ENCODE measurements at places on chromosomes 11 and 22.

DNA sequence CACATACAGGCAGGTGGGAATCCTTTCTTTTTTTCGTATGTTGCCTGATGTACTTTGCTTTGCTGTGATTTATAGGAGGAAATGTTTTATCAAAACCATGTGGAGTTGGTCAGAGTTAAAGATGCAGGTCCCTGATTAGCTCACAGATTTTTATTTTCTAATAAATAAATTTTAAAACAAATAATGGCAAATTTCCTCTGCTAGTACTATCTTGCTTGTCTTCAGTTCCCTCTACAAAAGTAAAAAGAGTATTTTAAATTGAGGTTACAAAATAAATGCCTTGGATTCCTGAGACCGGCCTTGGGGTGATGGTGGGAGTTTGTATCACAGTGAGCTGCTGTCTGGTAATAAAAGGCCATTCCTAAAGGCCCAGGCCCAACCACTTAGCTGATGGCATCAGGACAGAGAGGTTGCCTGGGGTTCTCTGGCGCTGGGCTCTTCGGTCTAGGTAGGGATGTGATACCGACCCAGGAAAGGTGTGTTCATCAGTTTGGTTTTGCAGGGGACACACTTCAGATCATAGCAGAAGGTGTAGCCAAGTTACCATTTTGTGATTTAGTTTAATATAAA, 129.0 kb downstream of the TBC1D22A start:
- DNase-seq: no peak

DNA sequence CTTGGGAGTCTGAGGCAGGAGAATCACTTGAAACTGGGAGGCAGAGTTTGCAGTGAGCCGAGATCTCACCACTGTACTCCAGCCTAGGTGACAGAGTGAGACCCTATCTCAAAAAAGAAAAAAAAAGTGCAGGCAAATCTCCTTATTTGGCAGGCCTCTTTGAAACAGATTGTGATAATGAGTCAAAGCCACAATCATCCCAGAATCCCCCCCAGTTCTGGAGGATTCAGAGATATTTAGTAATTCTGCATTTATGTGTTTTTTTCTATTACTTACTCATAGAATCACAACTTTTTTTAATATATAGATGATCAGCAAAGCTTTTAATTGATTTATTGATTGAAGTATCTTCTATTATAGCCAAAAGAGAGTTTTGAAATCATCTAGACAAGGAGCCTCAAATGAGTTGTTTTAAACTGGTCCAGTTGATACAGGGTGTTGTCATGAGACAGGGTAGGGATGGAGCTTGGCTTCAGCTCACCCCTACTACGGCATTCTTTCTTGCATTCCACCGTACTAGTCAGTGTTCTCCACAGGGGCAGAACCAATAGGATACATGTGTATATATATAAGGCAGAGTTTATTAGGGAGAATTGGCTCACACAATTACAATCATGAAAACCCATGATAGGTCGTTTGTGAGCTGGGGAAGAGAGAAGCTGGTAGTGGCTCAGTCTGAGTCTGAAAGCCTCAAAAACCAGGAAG, 39.3 kb upstream of the SORL1 start:
- DNase-seq: no peak

DNA sequence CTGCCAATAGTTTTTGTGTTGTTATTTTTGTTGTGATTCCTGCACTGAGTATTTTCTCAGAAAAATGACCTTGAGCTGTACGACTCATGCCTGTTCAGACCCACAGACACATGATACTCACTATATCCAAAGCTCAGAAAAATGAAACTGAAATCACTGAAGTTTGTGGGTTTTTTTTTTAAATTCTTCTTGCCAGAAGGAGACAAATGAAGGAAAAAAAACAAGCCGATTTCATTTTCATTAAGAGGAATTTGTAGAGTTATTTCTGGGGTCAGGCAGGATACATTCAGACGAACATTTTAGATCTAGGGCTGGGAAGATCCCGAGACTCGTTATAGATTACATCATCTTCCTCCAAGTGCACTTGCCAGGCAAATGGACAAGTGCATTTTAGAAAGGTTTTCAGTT, 60.4 kb downstream of the BMAL1 start:
- peak; percentile 60 for DNase-seq

GRCh38 chr11:11621573-11622339, at the start of gene GALNT18:
Gene GALNT18 (minus strand): TSS chr11:11622005.
- DNase-seq: peak; percentile 89

DNA sequence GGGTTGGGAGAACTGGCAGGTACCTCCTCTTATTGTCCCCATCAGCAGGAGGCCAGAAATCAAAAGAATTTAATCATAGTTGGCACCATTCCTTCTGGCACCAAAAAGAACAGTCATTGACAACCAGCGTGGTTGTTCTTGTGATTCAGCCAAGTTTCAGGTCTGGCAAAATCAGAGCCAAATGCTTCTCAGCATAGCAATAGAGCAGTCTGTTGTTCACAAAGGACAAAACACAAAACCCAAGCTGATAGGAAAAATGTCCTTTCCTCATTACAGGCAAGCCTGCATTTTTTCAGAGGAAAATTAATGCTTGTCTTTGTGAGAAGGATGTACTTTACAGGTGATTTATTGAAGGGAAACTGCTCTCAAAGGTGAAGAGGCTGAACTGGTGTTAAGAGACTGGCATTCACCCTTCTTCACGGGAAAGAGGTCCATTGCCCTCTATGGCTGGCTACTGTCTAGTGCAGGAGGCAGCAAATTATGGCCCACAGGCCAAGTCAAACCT, 241.8 kb upstream of the ARHGAP42 start:
- DNase-seq: peak; percentile 23

- DNase-seq: no peak
Measured at GRCh38 chr11:20861322-20861721, 191.9 kb downstream of the NELL1 start.

GRCh38 chr11:99422581-99423427, 402.1 kb downstream of the CNTN5 start:
- DNase-seq: no peak

DNA sequence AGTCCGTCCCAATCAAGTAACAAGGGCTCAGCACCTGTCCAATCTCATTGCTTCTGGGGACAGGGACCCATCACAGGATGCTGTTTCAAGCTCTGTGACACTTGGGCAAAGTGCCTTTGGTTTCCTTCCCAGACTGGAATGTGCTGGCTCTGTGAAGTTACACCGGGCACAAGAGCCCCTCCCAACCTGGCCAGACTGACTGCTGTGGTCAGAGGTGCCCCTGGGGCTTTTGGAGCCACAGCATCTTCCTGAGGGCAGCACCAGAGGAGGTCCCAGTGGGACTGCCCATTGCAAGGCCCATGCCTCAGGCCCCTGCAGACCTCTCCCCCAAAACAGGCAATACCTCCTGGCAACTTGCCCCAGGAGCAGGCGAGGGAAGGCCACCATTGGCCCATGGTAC, 155.2 kb upstream of the GRK3 start:
- no peak for DNase-seq
